CD4-positive, alpha-beta T cell treated with Interleukin-6 at 100 ng/mL for 8 hours (primary cell): ENCODE measurements at places on chromosomes 6 and 20.

DNA sequence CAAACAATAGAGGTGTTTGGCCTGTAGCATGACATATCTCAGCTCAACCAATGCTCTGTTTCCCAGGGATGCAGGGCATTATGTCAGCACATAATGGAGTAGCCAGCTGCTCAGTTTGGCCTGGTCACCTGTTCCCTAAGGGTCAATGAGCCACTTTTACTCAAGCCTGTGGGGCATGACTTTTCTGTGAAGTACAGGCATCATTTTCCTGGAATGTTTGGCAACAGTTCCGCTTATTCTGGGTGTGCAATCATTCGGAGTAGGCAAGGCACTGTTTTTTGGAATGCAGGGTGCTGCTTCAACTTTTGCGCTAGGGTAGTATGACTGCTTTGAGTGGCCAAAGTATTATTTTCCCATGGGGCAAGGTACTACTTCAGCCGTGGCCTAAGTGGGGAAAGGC lies 665.4 kb downstream of the EPHA7 start:
- DNase-seq: no peak

- DNase-seq: no peak
Measured at GRCh38 chr20:39602649-39603048, 640.5 kb downstream of the DHX35 start.

- no peak for DNase-seq
Measured at GRCh38 chr6:33716890-33717632, 5.6 kb upstream of the UQCC2 start.

GRCh38 chr20:19867074-19867473 lies 109.0 kb downstream of the RIN2 start:
- DNase-seq: no peak

- no peak for DNase-seq
Measured at GRCh38 chr6:91164105-91164504, 577.2 kb upstream of the MAP3K7 start.

DNA sequence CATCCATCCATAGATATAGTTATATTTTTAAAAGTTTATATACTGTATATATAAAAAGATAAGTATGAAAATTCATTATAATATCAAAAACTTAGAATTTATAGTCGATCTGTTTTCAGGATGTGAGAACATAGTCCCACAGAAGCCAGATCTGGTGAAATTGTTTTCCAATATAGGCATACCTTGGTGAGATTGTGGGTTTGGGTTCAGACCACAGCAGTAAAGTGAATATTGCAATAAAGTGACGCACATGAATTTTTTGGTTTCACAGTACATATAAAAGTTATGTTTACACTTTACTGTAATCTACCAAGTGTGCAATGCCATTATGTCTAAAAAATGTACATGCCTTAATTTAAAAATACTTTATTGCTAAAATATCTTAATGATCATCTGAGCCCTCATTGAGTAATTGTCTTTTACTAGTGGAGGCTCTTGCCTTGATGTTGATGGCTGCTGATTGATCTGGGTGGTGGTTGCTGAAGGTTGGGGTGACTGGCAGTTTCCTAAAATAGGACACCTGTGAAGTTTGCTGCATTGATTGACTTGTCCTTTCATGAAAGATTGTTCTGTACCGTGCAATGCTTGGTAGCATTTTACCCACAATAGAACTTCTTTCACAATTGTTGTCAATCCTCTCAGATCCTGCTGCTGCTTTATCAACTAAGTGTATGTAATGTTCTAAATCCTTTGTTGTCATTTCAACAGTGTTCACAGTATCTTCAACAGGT lies 29.8 kb downstream of the AIG1 start:
- DNase-seq: no peak

DNA sequence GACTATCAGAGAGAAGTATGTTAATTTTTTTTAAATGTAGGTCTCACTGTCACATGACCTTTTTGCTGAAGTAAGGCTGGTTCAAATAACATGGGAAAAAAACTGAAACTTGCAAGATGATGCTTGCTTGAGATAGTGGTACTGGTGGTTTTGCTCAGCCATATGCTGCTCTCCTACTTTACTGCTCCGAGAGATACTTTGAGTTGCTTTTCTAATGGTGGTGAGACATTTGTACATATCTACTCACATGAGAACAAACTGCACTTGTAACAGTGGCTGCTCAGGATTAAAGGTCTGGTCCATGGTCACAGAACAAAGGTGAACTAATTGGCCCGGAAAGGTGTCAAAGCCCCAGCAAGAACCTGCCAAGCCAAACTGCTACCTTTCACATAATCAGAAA lies 106.2 kb upstream of the BEND3 start:
- DNase-seq: no peak

GRCh38 chr20:45867819-45868176 lies 10.4 kb downstream of the ZSWIM3 start:
- DNase-seq: no peak

DNA sequence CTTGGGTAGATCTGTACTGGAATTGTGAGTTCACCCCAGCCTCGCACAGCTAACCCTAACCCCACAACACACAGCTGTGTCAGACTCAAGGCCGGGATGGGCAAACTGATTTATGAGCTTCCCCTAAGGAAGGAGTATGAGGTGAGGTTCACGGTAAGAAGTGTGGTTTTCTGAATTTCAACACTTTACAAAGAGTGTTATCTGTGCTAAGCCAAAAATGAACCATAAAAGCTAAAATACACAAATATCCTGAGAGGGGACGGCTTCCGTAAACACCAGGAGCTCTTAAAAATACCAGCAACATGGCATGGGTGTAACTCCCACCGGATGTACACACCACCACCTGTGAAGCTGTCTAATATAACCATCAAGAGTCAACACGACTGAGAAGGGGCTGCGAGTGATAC lies 101.2 kb downstream of the ATP9A start:
- no peak for DNase-seq
